ENCODE measurements at places on chromosomes 7 and 10.

GRCh38 chr10:92916433-92916832 is 68.1 kb downstream of the EXOC6 start:
- DNase-seq = no peak

DNA sequence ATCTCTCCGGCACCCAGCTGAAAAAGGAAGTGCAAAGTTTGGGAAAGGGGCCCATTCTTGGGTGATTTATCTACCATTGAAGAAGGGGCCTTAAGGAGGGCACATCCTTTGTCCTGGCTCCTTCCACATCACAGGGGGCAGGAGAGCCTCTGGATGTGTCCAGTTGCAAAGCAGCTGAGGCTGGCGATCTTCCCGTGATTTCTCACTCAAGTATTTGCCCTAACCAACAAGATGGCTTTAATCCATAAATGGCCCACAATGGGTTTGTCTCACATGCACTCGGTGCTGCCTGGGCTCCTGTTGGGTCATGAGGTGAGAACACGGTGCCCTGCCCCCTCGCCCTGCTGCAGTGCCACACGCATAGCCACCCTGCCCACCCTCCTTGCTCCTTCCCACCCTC is 14.2 kb upstream of the FRMPD2 start:
- no peak for DNase-seq

DNA sequence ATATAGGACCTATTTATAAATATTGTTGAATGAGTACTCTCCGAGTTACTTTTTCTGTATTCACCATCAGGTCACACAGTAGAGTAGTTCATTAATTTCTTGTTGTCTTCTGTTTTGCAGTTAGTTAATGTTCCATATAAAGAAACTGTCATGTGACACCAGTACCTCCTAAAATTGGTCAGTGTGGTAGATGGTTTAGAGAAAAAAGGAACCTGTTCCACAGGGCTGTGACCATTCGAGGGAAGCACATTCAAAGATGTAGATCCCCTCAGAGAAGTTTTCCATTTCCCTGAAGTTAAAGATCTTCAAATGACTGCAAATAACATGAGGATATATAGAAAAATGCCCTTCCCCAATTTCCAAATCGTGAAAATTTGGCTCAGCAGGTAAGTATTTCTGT is 45.7 kb downstream of the PRPF18 start:
- DNase-seq = no peak

DNA sequence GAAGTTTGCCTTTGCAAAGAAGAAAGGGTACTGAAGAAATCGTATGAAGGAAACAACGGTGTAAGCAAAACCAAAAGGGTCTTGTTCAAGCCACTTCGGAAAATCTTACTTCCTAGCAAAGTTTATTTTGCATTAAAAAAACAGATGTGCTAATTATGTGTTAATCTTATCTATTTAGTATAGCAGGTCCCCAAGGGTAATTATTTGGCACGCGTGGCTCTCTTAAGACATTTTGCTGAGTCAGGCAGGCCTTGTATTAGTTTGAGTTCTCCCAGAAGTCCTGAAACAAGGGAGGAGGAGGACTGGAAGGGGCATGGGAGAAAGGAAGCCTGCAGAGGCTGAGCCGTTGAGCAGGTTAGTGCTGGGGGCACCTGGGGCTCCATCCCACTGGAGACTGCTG is 44.9 kb downstream of the TMEM178B start:
- DNase-seq = no peak

- DNase-seq = peak; percentile 80
Observed at GRCh38 chr7:28093623-28094232, 86.9 kb downstream of the JAZF1 start.

DNA sequence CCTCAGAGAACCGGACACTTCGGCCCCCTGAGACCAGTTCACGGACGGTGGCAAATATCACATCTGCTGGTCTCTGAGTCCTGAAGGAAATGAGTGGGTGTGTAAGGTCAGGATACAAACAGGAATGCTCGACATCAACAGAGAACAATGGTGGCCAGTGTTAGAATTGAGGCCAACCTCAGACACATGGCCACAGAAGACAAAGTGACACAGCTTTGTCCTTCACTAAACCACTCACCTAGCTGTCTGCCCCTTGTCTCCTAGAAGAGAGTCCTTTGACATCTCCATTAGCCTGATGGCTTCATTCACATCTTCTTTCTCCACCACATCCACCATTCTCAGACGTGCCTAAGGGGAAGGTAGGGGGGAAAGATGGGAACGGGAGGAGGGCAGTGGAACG is 4.3 kb downstream of the COPS6 start:
- no peak for DNase-seq

GRCh38 chr10:103544657-103545310 is 51.3 kb downstream of the NEURL1 start:
- DNase-seq = no peak

DNA sequence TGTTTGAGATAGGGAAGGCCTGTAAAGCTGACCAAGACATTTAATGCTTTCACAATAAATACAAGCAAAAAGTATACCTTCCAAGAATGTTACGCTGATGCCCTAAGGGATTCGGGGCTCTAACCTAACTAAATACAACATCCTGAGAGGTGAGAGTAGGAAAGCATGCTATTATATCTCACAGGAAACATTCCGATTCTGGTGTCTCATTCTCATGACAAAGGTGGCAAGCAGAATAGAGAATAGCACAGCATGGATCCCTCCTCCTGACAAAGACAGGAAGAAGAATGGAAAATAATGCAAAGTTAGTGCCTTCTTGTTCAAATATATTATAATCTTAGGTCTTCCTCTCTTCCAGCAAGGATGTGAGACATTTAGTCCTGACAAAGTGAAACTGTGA is 504.3 kb downstream of the TFEC start:
- DNase-seq = no peak

- DNase-seq = no peak
Observed at GRCh38 chr7:157874870-157875229, 538.0 kb downstream of the DNAJB6 start.

DNA sequence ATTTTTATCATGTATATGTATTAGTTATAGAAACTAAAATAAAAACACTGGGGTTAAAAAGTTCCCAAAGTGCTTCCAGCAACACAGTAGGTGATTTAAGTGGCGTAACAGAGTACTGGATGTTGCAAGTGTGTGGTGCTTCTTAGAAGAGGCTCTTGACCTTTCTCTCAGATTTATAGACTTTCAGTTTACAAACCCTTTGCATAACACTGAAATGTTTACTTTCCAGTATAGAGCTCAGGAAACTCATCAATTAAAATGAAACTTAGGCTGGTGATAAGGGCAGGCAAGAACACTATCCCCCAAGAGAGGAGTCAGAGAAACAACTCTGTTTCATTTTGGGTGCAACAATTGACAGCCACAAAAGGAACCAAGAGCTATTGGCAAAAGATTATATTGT is 27.5 kb upstream of the SMC3 start:
- DNase-seq = no peak

GRCh38 chr10:54815583-54815982 is 14.6 kb upstream of the PCDH15 start:
- DNase-seq = no peak

DNA sequence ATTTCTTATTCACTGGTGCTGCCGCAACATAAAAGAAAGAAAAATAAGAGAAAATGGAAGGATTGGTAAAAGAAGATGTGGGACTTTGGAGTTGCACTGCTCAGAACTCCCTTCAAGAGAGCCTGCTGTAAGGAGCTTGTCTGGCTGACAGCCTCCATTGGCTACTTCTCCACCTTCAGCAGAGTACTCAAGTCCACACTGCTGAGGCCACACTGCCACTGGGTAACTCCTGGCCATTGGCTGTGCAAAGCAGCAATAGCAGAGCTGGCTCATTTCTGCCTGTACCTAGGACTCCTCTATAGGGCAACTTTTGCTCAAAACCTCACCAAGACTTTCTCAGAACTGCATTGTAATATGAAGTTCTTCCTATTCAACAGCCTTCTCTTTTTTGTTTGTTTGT is 38.7 kb upstream of the PCLO start:
- DNase-seq = no peak

GRCh38 chr7:131521651-131522163 is 34.7 kb downstream of the PODXL start:
- no peak for DNase-seq

DNA sequence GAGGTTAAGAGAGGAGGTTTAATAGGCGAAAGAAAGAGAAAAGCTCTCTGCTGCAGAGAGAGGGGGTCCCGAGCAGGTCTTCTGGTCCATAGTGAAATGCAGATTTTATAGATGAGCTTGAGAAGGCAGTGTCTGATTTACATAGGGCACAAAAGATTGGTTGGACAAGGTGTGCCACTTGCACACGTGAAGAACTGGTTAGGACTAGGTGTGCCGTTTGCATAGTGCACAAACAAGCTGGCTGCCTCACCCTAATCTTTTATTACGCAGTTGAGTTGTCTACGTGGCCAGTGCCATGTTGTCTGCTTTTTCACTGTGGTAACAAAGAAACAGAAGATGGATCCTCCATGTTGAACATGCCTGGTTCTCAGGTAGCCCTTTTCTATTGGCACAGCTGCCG is 82.6 kb downstream of the AMPH start:
- no peak for DNase-seq

GRCh38 chr10:100253041-100253440 is 14.4 kb downstream of the CWF19L1 start:
- DNase-seq = no peak

All from fibroblast of pulmonary artery (primary cell).